AG10803 (cell line): ENCODE measurements at places on chromosomes 5 and 9.
A peak's percentile ranks its signal among the peaks of the same experiment; 100 is the strongest.

- no peak for DNase-seq
These were observed 7.1 kb downstream of the EGR1 start for GRCh38 chr5:138472353-138472752.

DNA sequence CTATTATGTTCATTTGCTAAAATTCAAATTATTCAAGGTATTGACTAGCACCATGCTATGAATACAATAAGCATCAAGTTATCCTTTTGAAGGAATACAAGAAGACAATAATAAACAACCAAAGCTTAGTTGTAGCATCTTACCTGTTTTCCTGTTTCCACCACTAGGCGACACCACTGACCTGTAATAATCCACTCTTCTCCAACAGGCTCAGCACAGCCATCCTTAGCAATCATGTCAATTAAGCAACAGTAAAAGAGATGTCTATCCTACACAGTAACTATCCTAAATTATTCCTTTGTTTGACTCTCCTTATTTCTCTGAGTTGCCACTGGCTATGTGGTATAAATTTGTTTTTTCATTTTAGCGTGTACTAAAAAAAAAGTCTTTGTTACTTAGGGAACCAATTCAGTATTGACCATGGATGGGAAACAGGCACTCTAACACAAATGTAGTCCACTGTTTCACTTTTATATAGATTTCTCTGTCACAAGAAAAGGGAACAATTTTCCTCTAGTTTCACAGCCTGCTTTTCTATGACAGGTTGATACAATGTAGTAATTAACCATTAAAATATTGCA lies 46.2 kb downstream of the PCA3 start:
- DNase-seq, result peak; percentile 70

DNA sequence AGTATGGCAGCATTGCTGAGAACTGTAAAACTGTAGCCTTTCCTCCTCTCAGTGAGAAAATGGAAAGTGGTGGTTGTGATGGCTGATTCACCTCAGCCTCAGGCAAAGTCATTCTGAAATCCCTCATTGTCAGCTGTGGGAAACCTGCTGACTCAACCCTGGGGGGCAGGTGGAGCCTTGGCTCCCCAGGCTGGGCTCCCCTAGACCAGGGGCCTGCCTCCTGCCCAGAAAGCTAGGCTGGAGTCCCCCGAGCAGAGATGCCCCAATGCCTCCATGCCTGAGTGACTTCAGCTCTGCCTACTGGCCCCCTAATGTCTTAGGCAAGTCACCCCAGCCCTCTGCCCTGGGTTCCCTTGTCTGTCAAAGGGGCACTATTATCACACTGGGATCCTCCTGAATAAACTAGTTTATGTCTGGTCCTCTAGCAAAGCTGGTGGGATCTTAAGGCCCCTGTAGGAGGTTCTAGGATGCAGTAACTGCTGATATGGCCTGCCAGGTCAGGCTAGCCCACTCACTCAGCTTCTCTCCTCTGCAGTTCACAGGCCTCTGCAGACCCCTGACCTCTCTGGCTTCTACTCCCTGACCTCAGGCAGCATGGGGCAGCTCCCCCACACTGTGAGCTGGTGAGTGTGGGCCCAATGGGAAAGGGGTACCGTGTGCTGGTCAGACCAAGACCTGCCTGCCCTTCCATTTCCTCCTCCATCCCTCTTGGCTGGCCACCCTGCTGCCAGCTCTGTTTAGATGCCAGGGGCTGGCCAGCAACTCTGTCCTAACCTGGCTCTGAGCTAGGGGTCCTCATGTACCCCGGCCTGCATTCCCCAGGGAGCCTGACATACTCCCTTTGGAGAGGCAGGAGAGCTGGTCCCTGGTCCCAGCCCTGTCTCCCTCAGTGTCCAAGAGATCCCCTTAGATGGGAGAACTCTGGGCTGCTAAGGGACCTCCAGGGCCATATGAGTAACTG lies 24.2 kb downstream of the TCF7 start:
- DNase-seq, result peak; percentile 36

DNA sequence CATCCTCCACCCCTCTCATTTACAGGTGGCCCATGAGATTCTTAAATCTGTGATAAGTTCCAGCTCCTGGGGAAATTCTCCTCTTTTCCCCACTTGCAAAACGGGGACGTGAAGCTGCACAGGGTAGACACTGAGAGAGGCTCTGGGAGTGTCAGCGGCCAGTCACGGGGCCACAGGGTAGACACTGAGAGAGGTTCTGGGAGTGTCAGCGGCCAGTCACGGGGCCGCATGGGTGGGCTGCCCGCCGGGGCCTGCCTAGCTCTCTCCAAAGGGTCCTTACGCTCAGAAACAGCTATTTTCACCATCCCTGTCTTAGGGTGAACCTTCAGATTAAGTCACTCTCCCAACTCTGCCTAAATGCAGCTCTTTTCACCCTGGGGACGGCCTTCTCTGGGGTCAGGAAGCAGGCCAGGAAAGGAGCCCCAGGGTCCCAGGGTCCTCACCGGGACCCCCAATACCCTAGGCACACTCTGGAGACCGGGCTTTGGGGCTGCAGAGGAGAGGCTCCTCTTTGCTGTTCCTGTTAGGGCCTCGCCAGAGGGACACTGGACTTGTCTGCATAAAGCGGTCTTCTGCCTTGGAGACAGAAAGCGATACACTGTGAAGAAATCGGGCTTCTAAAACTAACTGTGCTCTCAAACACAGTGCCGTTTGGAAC lies 1.5 kb downstream of the FAM78A start:
- DNase-seq, result no peak
